ENCODE measurements at places on chromosomes 5 and 9.

DNA sequence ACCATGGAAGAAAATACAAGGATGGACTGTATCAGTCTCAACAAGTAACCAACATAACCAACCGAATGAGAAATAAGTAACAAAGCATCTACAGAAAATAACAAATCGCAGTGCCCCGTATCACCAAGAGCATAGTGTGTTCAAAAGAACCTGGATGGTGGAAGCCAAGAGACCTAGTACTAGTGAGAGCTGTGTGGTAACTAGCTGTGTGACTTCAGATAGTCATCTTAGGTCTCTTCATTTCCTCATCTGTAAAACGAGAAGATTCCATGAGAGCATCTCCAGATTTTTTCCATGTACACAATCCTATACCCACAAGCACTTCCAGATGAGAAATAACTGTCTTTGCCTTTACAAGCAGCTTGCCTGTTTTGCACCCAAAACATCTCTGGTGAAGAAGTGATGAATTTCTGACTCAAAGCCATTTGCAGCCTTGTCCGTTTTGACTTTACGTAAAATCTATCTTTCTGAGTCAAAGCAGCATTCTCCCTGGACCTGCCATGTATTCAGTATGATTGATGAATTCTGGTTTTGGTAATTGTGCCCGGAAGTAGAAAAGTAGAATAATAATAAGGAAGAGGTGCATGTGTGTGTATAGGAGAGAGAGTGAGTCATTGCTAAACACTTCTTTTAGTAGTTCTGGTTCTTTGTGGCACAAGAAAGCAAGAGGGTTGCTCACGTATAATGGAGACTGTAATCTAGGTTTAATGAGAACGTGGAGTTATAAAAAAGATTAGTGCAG lies 41.0 kb downstream of the AOPEP start:
- no peak for DNase-seq

- DNase-seq = no peak
Measured at GRCh38 chr9:89865357-89865756, 260.5 kb downstream of the GADD45G start.

- DNase-seq = no peak
Measured at GRCh38 chr5:169011451-169011850, 289.5 kb downstream of the SLIT3 start.

- DNase-seq = no peak
Measured at GRCh38 chr9:134560654-134561053, 80.9 kb upstream of the COL5A1 start.
